Activated T-helper 1 cell treated with anti-CD3 and anti-CD28 coated beads, Interleukin-12 subunit alpha, Interleukin-12 subunit beta, Interleukin-2, Interleukin-4 antibody, amounts not matched to agents 30 ng/mL and 10 ng/mL and 1 ng/mL, durations not matched to agents 14 hours and 24 hours and 36 hours (primary cell): ENCODE measurements at places on chromosomes 1 and 21.

GRCh38 chr1:226915672-226915995 lies 24.5 kb upstream of the COQ8A start:
- H3K36me3 ChIP-seq: peaks cover 6% of the 10 kb centered on the region
- no peaks in the 10 kb centered on the region for H3K27me3 ChIP-seq
- DNase-seq: no peak
- peak overlapping the region; percentile 7 for H3K27ac ChIP-seq
- H3K4me1 ChIP-seq: peaks cover 28% of the 10 kb centered on the region

DNA sequence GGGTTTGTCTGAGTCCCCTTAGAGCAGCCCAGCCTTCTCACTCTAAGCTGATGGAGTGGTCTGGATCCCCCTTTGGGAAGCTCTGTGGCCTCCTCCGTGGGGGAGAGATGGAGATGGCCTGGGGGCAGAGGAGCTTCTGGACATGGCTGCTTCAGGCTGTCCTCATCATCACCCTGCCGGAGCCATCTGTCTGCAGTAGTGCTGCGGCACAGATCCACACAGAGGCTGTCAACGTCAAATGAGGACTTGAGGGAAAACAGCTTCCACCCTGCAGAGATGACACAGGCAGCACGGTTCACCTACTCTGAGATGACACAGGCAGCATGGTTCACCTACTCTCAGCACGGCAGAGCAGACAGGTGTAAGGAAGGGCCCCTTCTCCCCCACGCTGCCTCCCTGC lies 134.3 kb downstream of the IGSF21 start:
- H3K36me3 ChIP-seq: no peaks in the 10 kb centered on the region
- H3K4me1 ChIP-seq: no peaks in the 10 kb centered on the region
- H3K27me3 ChIP-seq: peaks cover 2% of the 10 kb centered on the region
- no peak for DNase-seq
- H3K4me3 ChIP-seq: no peak overlapping the region

DNA sequence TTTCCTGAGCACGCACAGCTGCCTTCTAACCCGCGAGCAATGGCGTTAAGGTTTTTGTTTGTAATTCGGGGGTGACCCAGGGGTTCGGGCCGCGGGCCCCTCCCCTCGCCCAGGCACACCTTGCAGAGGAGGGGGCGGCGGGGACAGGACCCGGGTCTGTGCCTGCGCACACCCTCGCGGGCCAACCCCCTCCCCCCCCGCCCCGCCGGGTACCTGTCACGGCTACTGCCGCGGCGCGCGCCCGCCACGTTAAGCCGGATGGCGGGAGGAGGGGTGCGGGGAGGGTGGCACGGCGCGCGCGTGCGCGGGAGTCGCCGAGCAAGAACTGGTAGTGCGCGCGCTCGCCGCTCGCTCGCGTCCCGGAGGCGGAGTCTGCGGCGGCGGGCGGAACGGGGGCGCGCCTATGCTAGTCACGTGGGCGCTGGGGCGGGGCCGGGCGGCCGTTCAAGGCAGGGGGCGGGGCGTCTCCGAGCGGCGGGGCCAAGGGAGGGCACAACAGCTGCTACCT lies at the start of gene TPTE:
TSS of gene TPTE (plus strand) at position 493 of the 508 bp plus-strand sequence. CDS start 17,141 bp downstream, outside the sequence.
- no peaks in the 10 kb centered on the region for H3K4me1 ChIP-seq
- H3K27ac ChIP-seq: no peak within 1 kb of the TSS
- DNase-seq: no peak
- no peaks in the 10 kb centered on the region for H3K36me3 ChIP-seq

GRCh38 chr21:41622831-41623548 lies 115.0 kb upstream of the TMPRSS2 start:
- H3K27ac ChIP-seq: no peak overlapping the region
- H3K27me3 ChIP-seq: peaks cover 2% of the 10 kb centered on the region
- no peaks in the 10 kb centered on the region for H3K4me1 ChIP-seq
- no peak for DNase-seq
- H3K36me3 ChIP-seq: no peaks in the 10 kb centered on the region

DNA sequence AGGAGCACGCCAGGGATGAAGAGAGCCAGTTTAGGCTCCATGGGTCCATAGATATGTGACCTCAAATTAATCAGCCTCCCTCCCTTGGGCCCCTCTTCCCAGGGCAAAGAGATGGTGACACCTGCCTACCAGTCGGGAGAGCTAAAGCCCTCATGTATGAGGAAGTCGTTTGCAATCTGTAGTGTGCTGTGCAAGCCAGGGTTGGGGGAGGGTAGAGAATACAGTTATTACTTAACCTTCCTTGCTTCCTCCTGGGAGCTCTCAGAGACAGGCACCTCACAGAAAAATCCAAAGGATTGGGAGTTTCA lies 4.0 kb downstream of the PGLYRP4 start:
- no peaks in the 10 kb centered on the region for H3K36me3 ChIP-seq
- no peak overlapping the region for H3K27ac ChIP-seq
- peaks cover 20% of the 10 kb centered on the region for H3K27me3 ChIP-seq
- DNase-seq: no peak
- H3K4me3 ChIP-seq: no peak overlapping the region
